Muscle of back (tissue), 13 donors: ENCODE measurements at places on chromosomes 3 and 15.

- no peak for DNase-seq
Measured at GRCh38 chr15:99645951-99646350, 80.2 kb downstream of the MEF2A start.

DNA sequence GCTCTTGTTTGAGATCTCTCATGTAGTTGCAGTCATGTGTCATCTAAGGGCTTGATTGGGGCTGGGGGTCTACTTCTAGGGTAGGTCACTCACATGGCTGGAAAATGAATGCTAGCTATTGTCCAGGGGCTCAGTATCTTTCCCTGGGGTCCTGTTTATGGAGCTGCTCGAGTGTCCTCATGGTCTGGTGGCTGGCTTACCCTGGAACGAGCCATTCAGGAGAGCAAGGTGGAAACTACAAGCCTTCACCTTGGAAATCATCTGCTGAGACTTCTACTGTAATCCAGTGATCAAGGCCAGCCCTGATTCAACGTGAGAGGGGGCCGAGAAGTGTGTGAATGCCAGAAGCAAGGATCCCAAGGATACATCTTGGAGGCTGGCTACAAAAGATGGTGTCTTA, 16.2 kb upstream of the RHCG start:
- no peak for DNase-seq

- DNase-seq, result peak; percentile 84
Measured at GRCh38 chr15:66842710-66843441, 140.8 kb downstream of the SMAD6 start.

DNA sequence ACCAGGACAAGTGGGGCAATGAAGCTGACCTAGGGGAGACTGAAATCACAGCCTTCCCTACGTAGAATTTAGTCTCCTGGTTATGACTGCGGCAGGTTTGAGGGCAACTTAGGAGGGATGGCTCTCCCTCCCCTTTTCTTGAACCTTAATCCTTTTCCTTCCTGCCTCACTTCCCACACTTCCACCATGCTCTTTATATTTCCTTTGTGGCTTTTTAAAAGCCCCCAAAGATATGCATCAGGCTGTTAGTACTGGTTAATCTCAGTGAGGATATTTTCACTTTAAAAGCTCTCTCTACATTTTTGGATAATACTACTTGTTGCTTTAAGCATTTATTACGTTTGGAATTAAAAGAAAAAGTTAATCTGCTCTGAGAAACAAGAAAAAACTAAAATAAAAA, 339.2 kb downstream of the SOX2 start:
- DNase-seq, result no peak

DNA sequence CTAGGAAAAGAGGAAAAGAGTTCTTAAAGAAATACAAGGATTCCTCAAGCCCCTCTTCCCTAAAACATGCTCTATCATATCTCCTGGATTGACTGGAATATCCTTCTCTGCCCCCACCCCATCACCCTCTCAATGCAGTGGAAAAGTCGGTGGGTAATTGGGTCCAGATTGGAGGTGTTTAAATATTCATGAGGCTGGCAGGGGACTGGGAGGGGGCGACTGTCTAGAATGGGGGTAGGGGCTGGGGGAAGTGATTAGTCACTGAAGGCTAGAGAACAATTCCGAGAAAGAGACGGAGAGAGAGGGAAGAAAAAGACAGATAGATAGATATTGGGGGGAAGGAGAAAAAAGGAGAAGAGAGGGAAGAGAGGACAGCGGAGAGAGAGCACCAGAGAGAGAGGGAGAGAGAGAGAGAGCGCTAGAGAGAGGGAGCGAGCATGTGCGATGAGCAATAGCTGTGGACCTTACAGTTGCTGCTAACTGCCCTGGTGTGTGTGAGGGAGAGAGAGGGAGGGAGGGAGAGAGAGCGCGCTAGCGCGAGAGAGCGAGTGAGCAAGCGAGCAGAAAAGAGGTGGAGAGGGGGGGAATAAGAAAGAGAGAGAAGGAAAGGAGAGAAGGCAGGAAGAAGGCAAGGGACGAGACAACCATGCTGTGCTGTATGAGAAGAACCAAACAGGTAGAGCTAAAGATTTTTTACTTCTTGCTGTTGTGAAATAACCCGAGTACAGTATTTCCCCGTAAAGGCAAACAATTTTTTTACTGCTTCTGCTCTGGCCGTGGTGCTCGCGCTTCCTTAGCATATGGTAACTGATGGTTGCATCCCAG, at the start of gene GAP43:
GAP43 (plus strand) TSS at position 467 of the 825 bp plus-strand sequence; CDS start at position 647, 180 bp downstream.
- DNase-seq, result peak; percentile 78

DNA sequence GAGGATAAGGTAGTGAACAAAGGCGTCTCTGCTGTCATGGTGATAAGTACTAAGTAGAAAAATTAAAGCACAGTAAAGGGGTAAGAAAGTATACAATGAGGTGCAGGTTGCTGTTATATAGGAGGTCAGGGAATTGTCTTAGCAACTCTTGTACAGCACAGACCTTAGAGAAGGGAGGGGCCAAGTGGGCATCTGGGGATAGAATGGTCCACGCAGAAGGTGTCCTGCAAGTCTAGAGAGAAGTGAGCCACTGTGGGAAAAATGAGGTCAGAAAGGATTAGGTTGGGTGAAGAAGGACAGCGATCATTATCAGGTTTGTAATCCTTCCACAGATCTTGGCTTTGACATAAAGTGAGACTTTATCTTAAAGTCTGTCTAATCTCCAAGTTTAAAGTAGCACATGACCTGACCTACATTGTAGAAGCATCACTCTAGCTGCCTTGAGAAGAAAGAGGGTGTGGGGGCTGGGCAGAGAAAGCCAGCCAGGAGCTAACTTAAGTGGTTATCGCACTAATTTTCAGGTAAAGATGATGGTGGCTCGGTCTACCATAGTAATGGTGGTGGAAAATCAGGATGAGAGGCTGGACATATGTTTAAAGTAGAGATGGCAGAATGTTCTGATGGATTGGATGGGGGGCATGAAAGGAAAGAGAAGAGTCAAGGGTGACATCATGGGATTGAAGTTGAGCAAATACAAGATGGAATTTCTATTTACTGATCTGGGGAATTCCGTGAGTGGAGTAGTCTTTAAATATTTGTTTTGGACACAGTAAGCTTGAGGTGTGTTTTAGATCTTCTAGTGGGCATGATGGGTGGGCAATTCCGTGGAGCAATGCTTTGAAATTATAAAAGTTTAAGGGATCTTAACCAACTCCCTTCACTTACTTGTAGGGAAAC, 919.2 kb downstream of the ROBO1 start:
- no peak for DNase-seq

DNA sequence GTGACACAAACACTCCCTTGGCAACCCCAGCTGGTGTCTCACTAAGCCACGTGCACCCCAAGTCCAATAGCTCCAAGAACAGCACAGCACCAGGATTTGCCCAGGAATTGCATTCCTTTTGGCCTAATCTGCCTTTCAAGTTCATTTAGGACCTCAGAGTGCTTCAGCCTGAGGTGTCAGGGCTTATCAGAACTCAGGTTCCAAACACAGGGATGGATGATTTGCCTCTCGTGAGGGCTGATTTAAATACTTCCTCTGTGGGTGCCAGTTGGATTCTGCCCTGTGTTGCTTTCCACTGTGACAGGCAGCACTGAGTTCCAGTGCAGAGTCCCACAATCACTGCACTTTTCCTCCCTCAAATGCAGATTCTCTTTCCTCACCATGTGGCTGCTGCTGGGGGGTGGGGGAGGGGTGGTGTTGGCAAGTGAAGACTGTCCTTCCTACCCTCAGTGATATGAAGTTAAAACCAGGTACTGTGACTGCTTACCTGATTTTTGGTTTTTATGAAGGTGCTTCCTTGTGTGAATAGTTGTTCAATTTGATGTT, 204.3 kb upstream of the STAC start:
- DNase-seq, result no peak

- no peak for DNase-seq
Measured at GRCh38 chr3:66038384-66038725, 363 bp downstream of the MAGI1 start.

DNA sequence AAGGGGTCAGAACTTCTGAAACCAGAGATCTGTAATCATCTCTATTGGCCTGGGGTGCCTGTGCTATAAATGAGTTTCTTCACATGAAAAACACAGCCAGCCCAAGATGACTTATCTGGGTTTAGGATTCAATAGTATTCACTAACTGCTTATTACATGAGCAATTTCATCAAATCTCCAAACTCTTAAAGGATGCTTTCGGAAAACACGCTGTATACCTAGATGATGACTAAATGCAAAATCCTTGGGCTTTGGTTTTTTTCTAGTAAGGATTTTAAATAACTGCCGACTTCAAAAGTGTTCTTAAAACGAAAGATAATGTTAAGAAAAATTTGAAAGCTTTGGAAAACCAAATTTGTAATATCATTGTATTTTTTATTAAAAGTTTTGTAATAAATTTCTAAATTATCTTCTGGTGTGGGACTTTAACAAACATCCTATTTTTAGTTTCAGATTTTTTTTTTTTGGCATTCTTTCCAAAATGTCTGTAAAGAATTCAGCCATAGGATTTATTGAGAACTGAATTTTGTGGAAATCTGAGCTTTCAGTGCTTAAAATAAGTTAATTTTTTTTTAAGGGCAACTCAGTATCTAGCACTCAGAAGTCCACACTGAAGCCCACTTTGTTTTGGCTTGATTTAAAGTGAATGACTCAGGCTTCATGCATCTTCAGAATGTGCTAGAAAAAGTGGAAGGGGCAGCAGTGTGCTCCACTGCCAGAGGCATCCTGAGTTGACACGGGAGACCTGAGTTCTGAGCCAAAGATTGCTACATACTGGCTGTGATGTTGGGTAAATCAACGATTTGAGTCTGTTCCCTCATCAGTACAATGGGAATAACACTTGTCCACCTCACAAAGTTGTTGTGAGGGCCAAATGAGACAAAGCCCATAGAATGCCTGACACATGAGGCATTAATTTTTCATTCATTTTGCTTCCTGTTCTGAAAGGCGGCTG, 18.7 kb downstream of the TMEM43 start:
- DNase-seq, result peak; percentile 91

DNA sequence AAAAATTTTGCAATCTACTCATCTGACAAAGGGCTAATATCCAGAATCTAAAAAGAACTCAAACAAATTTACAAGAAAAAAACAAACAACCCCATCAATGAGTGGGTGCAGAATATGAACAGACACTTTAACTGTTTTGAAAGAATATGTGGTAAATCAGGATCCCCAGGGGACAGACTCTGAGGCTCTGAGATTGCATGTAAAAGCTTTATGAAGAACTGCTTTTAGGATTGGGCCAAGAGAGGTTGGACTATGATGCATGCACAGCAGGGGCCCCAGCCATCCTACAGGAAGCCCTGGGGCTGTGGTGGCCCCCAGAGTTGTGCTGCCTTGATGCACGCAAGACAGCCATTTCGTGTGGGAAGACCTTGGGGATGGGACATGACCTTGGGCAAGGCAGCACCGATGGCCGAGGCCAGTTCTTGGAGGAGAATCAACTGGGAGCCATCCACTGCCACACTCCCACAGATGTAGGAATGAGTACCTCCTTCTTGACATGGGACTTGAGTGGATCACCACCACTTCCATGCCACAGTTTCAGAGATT, 298.1 kb upstream of the THBS1 start:
- DNase-seq, result no peak

- DNase-seq, result no peak
Measured at GRCh38 chr3:130527426-130527825, 10.4 kb downstream of the COL6A6 start.

GRCh38 chr3:180570238-180570637, 31.7 kb upstream of the TTC14 start:
- DNase-seq, result no peak

- DNase-seq, result no peak
Measured at GRCh38 chr3:27349832-27350231, 19.4 kb downstream of the NEK10 start.

GRCh38 chr3:191808073-191808472, 347.1 kb downstream of the PYDC2 start:
- no peak for DNase-seq

- no peak for DNase-seq
Measured at GRCh38 chr3:188760408-188760807, 411.4 kb upstream of the TPRG1 start.

DNA sequence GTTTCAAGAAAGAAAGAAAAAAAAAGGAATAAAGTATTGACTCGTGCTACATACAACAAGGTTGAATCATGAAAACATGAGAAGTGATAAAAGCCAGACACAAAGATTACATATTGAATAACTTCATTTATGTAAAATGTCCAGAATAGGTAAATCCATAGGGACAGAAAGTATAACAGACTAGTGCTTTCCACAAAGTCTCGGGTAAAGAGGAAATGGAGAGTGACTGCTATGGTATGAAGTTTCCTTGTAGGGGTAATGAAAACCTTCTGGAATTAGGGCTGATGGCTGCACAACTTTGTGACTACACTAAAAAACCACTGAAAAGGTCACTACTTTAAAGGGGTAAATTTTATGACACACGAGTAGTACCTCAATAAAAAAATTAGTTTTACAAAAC, 13.0 kb downstream of the LRRFIP2 start:
- DNase-seq, result no peak

DNA sequence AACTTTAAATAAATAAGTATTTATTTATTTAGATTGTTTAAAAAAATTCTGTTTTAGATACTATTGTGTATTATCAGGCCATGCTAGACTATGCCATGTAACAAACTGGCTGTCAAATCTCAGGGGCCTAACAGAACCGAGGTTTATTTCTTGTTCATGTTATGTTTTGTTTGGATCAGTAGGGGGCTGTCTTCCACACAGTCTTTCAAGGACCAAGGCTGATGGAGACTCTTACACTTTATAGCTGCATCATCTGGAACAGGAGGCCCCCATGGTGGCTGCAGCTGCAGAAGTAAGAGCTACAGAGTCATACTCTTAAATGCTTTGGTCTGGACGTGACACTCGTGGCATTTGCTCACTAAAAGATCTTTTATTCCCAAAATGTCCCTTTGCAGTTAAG, 33.0 kb upstream of the ARL14 start:
- no peak for DNase-seq

DNA sequence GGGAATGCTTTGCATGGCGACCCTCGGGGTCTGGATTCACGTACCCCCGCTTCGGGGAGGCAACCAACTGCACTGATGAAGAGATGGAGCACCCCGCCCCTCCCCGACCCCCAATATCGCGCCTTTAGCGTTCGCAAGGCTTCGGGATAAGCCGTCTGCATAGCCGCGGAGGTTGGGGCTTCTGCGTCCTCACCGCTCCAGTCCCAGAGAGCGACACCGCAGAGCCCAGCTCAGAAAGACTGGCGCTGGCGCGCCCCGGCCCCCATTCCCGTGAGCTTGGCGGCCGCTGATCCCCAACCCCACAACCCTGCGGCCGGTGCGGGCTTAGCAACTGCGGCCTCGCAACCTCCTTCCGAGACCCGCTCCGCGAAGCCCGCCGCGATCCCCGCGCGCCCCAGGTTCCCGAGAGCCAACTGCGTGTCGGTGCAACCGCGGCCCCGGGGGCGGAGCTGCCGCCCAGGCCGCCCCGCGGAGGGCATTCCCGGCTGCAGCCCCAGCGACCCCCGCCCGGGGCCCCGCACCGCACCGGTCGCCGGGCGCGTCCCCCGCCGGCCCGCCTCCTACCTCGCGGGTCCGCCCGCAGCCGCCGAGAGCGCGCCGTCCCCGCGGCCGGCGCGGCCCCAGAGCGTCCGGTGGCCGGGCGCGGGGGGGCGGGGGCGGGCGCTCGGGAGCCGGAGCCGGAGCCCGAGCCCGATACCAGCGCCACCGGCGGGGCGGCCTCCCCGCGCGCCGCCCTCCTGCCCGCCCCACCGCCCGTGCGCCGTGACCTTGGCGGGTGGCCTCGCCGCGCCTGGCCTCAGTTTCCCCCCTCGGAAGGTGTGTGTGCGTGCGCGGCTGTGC, 79.5 kb downstream of the IQSEC1 start:
- DNase-seq, result no peak

- DNase-seq, result no peak
Measured at GRCh38 chr3:111890051-111890580, 31.1 kb downstream of the PHLDB2 start.
